ENCODE measurements at places on chromosomes 11 and 22. TPM values are rescaled to one million over a fixed set of nuclear protein-coding genes. Genes with fewer than 3 reads are reported as not detected.

DNA sequence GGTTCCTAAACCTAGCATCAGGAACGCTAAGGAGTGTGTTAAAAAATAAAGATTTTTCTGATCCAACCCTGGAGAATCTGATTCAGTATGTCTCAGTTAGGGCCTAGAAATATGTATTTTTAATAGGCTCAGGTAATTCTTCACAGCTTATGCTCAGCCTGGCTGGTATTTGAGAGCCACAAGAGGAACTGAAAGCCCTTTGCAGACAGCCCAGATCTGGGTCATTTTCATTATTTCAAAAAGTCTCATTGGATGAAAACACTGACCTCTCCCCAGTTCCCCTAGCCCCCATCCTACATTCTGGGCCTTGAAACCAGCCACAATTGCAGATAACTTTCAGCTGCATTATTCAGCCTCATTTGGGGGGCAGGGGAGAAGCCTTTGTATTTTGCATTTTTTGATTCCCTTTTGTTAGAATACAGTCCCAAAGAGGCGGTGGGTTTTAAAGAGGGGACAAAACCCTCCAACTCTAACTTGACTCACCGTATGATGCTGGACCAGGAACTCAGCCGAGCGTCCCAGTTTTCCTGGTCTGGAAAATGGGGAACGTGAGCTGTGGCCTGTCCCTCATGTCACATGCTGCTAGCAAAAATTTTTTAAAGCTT, 66.0 kb upstream of the LARGE1 start:
- DNase-seq = no peak

DNA sequence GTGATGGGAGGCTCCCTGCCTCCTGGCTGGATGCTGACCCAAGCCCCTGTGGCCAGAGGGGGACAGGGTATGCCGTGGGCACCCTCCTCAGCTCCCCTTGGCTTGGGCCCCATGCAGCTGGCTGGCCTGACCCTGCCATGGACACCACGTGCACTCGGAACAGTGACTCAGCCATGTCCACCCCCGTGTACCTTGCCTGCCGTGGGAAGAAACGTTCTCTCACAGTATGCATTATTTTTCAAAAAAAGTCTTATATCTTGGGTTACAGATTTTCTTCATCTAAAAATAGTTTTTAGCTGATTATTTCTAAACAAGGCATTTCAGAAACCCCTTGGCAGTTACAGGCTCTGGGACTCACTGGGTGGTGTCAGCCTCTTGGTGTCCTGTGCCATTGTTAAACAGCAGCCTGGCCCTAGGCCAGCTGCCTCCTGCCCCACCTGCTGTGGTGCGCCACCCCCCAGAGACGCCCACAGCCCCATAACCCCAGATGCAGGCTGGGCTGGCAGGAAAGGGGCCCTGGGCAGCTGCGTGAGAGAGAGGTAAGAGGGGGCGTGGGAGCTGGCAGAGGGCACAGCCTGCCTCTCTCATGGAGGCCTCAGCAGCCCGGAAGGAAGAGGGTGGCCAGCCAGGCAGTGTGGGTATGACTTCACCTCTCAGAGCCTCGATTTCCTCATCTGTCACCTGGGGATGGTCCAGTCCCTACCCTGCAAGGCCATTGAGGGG, 99.8 kb downstream of the MORC2 start:
- DNase-seq = peak; percentile 19

DNA sequence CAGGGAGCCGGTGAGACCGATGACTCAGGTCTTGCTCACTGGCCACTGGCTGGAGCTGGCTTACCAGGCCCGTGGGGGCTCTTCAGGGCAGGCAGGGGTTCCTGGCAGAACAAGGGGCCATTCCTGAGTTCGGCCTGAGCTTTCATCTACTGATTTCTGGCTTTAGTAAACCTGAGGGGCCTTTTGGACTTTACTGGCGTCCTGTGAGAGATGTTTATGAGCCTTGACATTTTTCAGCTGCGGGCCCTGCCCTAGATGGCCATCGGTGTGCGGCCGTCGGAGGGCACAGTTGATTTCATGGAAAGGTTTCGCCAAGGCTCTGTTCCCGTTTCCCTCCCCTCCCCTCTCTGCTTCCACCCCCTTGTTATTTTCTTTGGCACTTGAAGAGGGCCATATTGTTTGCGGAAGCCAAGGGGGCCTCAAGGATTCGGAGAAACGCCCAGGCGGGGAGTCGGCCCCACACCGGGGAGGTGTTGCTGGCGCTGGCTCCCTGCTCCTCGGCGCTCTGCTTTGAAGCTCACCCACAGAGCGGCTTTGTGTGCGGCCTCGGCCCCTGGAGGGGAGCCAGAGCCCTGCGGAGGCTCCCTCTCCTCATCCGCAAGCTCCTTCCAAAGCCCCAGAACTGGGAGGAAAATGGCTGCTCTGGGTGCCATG, 17.7 kb downstream of the ELF5 start:
- DNase-seq = peak; percentile 46

- no peak for DNase-seq
These were observed 42.1 kb downstream of the PPARA start for GRCh38 chr22:46192210-46192993.

DNA sequence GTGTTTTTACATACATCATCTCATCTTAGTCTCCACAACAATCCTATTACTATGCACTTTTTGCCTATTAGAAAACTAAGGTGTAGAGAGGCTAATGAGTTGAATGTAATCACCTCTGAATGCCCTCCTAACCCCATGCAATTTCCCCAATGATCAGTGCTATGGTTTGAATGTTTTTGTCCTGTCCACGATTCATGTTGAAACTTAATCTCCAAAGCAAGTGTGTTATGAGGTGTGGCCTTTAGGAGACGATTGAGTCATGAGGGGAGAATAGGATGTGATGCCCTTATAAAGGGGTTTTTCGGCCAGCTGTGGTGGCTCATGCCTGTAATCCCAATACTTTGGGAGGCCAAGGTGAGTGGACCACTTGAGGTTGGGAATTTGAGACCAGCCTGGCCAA, 2.0 kb upstream of the CCDC73 start:
- DNase-seq = peak; percentile 24

DNA sequence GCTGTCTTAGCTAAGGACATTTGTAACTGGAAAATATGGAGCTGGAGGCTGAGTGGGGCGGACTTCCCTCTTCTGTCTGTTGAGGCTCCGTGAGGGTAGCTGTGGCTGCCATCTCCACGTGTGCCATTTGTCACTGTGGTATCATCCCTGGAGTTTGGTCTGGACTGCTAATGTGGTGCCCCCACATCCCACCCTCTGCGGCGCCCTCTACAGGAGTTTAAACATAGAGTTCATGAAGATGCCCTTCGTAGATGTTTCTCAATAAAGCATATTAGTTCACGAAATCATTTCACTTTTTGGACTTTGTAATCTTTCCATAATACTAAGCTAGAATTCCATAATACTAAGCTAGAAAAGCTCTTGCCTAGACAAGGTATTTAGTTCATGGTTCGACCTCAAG, 52.4 kb downstream of the TECTA start:
- no peak for DNase-seq

GRCh38 chr22:29216011-29216872, 10.5 kb downstream of the EMID1 start:
- no peak for DNase-seq

FOLH1 gene
- 0.09 TPM for total RNA-seq

SLC16A8 gene
- total RNA-seq = not detected

SLC22A12 gene
- total RNA-seq = not detected

DCHS1 gene
- 0.74 TPM for total RNA-seq
